ENCODE measurements at places on chromosomes 4 and X. TPM values are rescaled to one million over a fixed set of nuclear protein-coding genes. Genes with fewer than 3 reads are reported as not detected.

DNA sequence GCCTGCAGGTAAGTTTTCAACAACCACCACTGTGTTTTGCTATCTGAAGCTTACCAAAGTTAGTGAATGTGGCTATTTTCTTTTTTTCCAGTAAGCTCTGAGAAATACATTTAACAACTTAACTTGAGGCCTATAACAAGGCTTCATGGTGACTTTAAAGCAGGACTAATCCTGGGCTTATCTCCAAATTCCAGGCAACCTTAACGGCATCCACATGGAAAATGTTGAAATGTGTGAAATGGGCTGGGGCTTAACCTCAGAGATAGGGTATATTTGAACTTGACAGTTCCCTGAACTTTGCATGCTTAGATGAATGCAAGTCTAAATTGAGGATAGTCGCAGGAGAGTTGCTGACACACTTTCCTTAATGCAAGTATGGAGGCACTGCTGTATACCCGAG lies 539.2 kb downstream of the GALNTL6 start:
- DNase-seq = no peak

- DNase-seq = no peak
Measured at GRCh38 chr4:106344647-106344970, 24.0 kb downstream of the GIMD1 start.

- no peak for DNase-seq
Measured at GRCh38 chr4:16082426-16083240, 1.2 kb downstream of the PROM1 start.

GRCh38 chrX:53163436-53163835 lies 61.6 kb downstream of the KDM5C start:
- DNase-seq = no peak

DNA sequence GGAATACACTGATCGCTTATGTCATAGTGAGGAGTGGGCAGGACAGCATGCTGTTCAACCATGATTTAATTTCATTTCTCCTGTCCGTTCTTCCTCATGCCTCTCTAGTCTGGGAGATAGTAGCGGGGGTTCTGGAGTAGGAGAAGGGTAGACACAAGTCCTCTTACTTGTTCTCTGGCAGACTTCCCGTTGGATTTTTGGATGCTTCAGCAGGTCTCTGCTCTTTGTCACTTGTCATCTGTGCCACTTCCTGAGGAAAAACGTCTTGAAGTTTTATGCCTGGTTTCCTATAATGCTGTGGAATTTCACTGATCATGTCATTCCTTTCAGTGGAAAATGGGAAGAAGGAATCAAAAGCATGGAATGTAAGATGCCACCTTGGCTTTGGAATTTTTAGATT lies 154.7 kb downstream of the GATB start:
- no peak for DNase-seq

DNA sequence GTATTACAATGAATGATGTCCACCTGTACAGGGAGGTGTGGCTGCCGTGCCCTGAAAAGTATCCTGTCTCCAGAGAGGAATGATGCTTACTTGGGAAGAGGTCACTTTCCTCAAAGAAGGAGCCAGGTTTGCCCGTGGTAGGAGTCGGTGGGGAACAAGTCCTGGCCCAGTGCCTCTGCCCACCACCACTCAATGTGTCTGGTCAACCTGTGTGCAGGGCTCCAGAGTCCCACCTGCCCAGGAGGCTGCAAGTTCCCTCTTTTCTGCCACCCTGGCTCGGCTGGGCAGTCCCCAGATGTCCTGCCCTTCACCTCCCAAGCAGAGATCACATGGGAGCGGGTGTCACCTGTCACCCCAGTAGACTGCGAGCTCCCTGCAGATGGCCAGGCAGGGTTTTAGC lies 75.4 kb upstream of the C4orf50 start:
- no peak for DNase-seq

DNA sequence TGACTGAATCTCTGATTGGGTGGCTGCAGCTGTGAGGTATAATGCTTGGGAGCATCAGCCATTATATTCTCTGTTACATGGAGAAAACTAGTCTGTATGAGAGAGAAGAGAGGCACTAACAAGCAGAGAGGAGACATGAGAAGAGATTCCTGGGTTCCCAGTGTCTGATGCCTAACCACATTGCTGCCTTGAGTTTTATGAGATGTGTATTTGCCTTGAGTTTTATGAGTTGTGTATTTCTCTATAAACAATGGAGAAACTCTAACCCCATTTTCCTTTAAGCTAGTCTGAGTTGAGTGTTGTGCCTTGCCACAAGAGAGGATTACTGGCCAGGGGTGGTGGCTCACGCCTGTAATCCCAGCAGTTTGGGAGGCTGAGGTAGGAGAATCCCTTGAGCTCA lies 208.1 kb downstream of the BCOR start:
- no peak for DNase-seq

The KCNIP4 gene
- polyA plus RNA-seq = 12.3 TPM

The ABLIM2 gene
- 5.6 TPM for polyA plus RNA-seq

The HSPA4L gene
- polyA plus RNA-seq = 10.5 TPM

The HTT gene
- 38.1 TPM for polyA plus RNA-seq

The VEGFD gene
- 0.53 TPM for polyA plus RNA-seq

The PIGA gene
- 18.9 TPM for polyA plus RNA-seq

Measured in renal cortex interstitium (tissue), 15 donors.